Uterine smooth muscle cell (primary cell): ENCODE measurements at places on chromosomes 11 and 22. TPM values are rescaled to one million over a fixed set of nuclear protein-coding genes. Genes with fewer than 3 reads are reported as not detected.

Gene TBRG1
- 22.2 and 32.4 TPM in 2 replicates for total RNA-seq

Gene SMIM35
- not detected in 2 replicates for total RNA-seq

Gene NCAM1
- 32.4 and 35.1 TPM in 2 replicates for total RNA-seq

Gene LPXN
- 11.2 and 34.6 TPM in 2 replicates for total RNA-seq

Gene PLAAT3
- total RNA-seq: 4.2 and 10.4 TPM in 2 replicates

Gene OR8G5
- not detected in 2 replicates for total RNA-seq

Gene TBX10
- not detected in 2 replicates for total RNA-seq
